ENCODE measurements at places on chromosomes 12 and 14.

DNA sequence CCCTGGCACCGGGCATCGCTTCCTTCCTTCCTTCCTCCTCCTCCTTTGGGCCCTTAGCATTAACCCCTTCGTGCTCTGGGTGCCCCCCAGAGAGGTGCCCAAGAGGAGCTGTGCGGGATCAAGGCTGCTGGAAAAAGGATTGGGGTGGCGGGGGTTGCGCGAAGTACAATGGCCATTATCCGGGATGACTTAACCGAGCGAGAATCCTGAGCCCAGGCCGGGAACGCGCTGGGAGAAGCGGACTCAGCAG is 2.8 kb downstream of the DHH start:
- no peak for DNase-seq

- no peak for DNase-seq
Observed at GRCh38 chr12:130195776-130196175, 33.5 kb downstream of the FZD10 start.

DNA sequence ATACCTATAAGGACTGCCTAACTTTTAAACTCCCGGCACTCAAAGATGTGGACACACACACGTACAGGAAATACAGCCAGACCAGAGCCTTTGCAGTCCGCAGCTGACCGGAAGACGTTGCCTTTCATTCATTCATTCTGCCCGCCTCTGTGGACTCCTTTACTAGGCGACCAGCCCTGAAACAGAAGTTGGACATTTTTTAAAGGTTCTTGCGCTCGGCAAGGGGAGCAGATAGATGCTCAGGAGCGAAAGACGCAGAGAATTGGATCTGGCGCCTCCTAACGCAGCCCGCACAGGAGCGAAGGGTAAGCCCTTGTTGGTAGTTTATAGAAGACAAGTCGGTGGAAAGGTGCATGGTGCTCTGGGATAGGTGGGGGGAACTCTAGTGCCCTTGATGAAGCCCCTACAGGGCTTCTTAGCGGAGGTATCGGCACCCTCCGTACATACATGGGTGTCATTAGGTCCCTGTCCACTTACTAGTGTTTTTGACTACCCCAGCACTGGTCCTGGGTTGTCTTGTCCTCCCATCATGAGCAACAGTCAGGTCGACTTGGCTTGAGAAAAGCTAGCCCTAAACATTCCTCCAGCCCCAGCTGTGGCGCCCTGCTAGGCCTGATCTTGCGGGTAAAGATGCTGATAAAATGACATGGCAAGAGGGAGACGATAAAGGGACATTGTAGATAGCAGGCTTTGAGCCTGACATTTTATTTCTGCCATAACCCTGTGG is at the start of gene KDM2B:
Gene KDM2B (minus strand): TSS at position 65 of the 727 bp plus-strand sequence. CDS start 112 bp downstream, outside the sequence.
- DNase-seq: no peak

- peak; percentile 93 for DNase-seq
Observed at GRCh38 chr12:53696285-53696654, 20.4 kb upstream of the ATP5MC2 start.

- no peak for DNase-seq
Observed at GRCh38 chr12:28876196-28876798, 272.8 kb upstream of the FAR2 start.

GRCh38 chr14:50366589-50366988 is 30.1 kb downstream of the CDKL1 start:
- no peak for DNase-seq

- DNase-seq: no peak
Observed at GRCh38 chr14:104224131-104224505, 85.7 kb downstream of the KIF26A start.

GRCh38 chr12:116265351-116266147 is 11.9 kb downstream of the MED13L start:
- no peak for DNase-seq

GRCh38 chr14:78605897-78606500 is 435.8 kb downstream of the NRXN3 start:
- no peak for DNase-seq

DNA sequence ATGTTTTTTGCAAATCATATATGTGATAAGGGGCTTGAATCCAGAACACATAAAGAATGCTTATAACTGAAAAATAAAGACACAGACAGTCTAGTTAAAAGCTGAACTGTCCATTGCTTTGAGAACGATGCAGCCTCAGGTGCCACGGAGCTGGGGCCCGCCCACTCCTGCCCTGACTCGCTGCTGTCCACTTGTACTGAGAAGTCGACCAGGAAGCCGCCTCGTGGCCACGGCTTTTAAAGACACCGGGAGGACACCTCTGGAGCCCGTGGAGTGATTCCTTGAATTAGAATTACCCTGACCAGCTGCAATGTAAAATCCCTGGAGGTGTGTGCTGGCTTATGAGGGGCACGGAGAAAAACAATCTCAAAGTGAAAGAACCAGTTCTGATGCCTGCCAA is 23.9 kb upstream of the TEX22 start:
- no peak for DNase-seq

DNA sequence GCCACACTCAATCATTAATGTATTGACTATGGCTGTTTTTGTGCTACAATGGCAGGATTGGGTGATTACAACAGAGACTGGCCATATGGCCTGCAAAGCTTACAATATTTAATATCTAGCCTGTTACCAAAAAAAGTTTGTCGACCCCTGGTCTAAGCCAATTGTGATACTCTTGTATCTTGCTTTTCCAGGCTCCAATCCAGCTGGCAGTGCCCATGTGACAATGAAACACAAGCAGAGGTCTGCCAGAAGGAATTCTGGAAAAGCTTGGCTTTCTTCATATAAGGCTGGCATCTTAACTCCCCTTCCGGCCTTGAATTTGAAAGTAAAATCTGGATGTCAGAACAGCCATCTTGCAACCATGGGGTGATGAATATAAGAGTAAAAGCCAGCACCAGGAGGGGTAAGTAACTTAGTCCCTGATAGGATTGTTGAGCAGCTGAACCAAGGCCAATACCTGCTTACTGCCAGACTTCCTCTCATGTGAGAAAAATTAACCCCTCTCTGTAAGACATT is 458.7 kb downstream of the TMTC2 start:
- no peak for DNase-seq

DNA sequence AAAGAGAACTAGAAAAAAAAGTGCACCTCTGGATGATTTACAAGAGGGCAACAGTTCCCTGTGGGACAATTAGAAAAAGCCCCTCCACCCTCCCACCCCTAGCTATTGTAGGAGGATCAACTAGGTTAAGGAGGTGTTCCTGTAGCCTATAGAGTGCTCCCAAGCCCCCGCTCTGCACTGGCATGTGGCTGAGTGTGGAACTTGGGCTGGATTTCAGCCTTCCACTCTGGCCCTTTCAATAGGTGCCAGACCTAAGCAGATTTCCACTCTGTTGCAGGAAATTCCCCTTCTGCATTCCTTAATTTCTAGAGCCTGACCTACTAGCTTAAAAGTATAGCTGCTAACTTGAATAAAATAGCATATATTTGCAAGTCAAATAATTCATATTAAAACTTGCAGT is 2.8 kb downstream of the NFATC4 start:
- DNase-seq: no peak

- no peak for DNase-seq
Observed at GRCh38 chr14:76657846-76658245, 103.4 kb upstream of the VASH1 start.

DNA sequence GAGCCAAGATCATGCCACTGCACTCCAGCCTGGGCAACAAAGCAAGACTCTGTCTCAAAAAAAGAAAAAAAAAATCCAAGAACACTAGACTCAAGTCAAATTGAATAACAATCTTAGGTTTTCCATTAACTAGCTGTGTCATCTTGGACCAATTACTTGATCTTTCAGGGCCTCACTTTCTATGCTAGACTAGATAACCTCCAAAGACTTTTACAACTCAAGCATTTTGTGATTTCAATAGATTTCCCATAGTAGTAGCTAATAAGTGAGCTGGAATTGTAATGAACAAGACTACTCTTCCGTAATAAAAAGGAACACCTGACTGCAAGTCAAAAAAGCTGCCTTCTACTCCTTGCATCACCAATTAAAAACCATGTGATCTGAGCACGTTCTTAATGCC is 127.0 kb upstream of the SSTR1 start:
- DNase-seq: no peak

GRCh38 chr14:92670160-92670559 is 78.3 kb downstream of the LGMN start:
- peak; percentile 33 for DNase-seq

DNA sequence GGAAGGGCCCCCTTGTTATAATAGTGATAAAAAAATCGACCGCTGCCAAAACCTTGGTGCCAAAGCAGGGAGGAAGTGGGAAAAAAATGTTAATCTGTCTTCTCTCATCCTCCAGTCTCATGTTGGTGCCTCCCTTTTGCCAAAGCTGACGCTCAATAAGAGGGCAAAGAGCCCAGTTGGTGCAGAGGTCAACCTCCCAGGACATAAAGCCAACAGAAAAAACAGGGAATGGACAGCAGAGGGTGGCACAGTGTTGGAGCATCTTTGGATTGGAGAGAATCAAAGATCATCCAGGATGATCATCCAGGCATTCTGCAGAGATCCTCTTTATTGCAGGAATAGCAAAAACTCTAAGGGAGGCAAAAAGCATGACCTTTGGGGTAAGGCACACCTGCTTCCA is 9.8 kb upstream of the TTC9 start:
- no peak for DNase-seq

DNA sequence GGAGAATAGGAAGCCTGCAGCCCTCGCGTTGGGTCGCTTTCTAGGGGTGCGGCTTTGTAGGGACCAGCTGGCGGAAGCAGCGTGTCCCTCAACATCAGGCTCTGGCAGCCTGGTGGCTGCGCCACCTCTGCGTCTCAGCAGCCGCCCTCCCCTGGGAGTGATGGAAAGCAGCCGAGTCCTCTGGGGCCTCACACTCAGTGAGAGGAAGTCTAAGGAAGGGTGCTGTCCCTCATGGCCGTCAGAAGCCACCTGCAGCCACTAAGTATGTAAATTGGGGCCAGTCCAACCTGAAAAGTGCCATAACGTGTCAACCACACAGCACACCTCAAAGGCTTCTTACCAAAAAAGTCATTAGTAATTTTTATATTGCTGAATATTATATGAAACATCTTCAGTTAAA is 80.3 kb downstream of the WDR20 start:
- no peak for DNase-seq

DNA sequence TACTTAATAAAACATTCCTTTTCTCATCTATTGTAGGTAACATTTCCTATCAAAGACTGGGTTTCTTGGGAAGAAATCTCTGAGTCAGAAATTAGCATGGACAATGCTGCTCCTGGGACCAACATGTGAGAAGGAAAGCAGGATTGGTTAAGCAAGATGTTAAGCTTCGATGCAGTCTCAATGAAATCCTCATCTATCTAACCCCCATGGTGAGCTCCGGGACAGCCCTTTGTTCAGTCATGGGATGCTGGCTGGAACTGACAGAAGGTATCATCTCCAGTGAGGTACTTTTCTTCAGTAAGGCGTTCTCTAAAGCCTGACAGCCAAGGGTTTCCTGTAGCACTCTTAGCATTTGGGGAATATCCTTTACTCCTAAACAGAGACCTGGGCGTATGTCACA is 82.8 kb upstream of the SINHCAF start:
- DNase-seq: no peak

- no peak for DNase-seq
Observed at GRCh38 chr12:108410689-108411088, 71.6 kb upstream of the CMKLR1 start.

GRCh38 chr14:22380571-22381407 is 208.2 kb downstream of the DAD1 start:
- no peak for DNase-seq

GRCh38 chr12:100698518-100698917 is 96.1 kb upstream of the ANO4 start:
- DNase-seq: no peak

DNA sequence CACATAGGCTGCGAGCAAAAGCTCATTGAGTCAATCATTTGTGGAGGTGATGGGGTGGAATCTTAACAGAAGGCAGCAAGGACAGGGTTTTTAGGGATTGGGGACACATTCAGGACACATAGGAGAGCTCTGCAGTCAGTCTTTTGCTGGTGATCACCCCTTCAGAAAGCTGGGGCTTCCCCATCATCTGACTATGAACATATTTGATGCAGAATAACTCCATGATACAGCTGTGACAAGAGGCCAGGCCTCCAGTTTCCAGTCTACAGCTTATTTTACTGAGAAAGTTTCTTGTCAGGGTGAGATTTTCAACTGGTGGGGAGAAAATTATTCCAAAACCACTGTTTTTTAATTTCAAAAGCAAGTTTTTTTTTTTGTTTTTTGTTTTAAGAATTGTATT is 134.2 kb downstream of the TMEM30B start:
- no peak for DNase-seq

DNA sequence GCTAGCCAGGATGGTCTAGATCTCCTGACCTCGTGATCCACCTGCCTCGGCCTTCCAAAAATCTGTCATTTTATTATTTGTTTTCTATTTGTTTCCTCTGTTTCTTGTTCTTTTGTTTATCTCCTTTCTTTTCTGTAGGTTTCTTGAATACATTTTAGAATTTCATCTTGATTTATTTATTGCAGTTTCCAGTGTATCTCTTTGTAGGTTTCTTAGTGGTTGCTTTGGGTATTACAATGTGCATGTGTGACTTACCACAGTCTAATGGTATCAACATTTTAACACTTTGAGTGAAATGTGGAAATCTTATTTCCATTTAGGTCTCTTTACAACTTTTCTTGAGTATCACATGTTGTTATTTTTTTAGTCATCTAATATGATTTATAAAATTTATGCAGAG is 29.9 kb upstream of the MUCL1 start:
- DNase-seq: no peak

DNA sequence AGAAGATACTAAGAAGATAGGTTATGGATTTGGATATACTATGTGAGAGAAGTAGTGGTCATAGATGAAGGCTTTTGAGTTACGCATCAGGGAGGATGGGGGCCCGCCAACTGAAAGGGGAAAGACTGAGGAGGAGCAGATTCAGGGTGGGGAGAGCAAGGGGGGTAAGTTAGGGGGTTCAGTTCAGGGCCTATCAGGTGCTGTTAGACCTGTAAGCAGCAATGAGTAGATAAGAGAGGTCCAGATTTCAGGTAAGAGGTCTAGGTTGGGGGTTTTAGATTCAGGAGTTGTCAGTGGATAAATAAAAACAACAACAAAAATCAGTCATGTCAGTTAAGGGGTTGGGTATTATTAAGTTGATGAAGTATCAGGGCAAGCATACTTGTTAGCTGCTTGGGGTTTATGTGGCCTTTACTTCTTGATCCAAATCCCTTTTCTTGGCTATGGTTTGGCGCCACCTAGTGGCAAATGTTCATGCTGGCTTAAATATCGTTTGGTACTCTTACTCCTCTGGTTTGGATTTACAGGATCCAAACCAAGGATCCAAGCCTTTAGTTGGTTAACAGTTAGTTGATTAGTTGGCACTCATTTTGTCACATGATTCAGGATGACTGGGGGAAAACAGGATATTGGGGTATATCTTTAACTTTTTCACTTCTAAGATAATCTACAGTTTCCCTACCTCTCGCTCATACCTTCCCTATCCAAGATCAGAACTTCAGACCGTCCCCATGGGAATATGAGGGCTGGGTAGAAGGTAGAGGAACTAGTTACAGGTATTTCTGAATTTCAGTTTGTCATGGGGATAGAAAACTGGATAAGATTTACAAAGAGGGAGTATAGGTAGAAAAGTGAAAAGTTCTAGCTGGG is 65.1 kb downstream of the PCNX1 start:
- peak; percentile 21 for DNase-seq

DNA sequence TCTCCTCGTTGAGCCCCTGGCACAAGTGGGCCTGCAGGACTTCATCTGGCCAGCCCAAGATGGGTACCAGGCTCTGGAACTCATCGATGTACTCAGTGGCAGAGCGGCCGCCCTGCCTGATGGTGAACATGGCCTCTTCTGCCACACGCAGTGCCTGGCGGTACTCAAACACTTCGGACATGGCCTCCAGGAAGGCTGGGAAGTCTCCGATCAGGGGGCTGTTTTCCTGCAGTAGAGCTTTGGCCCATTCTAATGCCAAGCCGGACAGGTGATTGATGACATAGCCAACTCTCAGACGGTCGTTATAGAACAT is 19.8 kb downstream of the RTL1 start:
- DNase-seq: no peak

Measured in A549 (cell line).